ENCODE measurements at places on chromosomes 1 and 21.

- DNase-seq: no peak
Observed at GRCh38 chr21:15644489-15644888, 85.3 kb upstream of the USP25 start.

- no peak for DNase-seq
Observed at GRCh38 chr1:238778113-238778512, 608.3 kb upstream of the CHRM3 start.

DNA sequence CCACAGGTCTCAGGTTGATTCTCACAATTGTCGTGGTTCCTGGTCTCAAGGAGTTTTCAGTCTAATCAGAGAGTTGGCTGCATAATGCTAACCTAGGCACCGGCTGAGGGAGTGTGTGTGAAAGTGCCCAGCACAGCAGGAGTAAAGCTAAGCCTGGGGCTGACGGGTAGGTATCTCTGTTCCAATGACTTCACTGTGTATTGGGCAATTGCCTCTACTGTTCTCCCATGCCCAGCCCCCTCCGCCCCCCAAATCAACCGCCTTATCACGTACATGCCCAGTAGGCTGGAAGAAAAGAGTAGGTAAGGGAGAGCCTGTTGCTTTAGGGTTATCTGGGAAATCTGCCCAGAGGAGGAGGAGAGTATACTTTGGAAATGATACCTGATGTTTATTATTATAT lies 54.7 kb downstream of the MRPS6 start:
- no peak for DNase-seq

GRCh38 chr1:151003180-151003579 lies 3.5 kb downstream of the MINDY1 start:
- DNase-seq: no peak

DNA sequence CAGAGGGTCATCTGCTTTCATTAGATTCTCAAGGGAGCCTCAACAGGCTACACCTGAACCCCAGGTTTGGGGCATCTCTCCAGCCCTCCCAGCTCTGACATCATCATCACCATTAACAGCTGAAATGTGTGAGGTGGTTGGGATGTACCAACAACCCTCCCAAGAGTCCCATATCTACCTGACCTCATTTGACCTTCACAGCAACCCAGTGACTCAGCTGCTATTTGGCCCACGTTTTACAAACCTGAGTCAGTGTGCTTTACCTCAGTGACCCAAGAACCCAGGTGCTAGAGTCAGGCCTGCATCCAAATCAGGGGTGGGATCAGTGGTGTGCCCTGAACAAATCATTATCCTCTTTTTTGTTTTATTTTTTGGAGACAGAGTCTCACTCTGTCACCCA lies 53.3 kb upstream of the TINAGL1 start:
- no peak for DNase-seq

DNA sequence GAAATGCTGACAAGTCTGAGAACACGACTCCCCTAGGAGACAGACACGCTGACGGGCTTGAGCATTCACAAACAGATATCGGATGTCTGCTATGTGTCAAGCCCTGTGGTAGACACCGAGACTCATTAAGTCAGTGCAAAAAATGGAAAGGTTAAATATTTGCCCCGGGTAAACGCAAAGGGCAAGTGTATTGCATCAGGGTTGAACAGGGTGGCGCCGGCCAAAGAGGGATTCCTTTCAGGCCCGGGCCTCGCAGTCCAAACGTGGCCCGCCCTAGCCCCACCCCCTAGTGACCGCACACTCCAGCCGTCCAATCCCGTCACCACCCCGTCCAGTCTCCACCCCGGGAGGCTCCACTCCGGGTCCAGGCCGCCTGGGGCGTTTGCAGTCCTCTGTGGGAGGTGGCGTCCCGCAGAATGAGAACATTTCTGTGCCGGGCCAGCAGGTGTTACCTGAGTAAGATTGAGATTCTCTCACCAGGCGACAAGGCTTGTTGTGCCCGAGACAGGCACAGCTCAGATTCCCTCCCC lies 16.3 kb upstream of the TMEM9 start:
- DNase-seq: peak; percentile 93

- no peak for DNase-seq
Observed at GRCh38 chr21:16287046-16287445, 557.3 kb downstream of the USP25 start.

DNA sequence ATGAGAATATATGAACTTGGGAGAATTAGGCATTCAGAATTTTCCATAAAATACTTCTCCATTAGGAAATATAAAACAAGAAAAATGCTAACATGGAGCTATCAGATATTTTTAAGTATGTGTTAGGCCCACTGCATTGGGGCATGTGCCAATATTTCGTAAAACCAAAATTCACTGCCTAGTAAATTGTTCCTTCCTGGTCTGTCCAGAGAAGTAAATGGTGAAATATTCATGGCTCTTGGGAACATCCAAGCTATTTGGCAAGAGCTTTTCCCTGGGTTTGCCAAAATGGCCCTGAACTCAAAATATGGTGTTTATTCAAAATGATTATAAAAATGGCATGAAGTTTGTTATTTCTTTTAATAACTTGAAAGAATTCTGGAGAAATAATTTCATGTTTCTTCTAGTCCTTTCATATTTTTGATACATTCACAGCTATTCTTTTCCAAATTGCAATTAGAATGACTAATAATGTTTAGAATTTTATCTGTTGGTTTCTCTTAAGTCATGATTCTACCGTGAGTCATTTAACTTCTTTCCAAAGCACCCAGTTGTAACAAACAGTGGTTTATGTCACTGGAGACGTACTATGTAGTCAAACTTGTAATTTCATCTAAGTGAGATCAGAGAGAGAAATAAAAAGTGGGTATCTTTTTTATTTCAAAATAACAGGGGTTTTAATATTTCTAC lies 25.7 kb upstream of the SLC19A2 start:
- DNase-seq: no peak

GRCh38 chr1:244735404-244735803 lies 82.5 kb downstream of the DESI2 start:
- no peak for DNase-seq

- no peak for DNase-seq
Observed at GRCh38 chr1:54275349-54275748, 75.4 kb downstream of the MRPL37 start.

DNA sequence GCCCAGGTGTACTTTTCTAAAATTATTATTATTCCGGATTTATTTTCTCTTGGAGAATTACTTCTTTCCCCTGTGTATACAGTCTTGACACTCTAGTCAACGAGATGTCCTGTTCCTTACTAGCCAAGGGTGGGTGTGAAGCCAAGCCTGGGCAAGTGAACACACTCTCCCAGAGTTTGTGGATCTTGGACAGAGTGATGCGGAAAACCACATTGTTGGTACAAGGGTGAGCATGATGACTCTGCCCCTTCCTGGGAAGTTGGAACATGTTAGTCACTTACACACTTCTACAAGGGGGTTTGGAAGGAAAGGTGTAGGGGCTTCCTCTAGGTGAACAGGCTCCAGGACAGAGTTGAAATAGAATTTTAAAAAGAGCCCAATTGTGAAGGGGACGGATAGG lies 20.0 kb upstream of the RD3 start:
- DNase-seq: no peak

- DNase-seq: no peak
Observed at GRCh38 chr1:67133177-67133576, 1.6 kb downstream of the C1orf141 start.

DNA sequence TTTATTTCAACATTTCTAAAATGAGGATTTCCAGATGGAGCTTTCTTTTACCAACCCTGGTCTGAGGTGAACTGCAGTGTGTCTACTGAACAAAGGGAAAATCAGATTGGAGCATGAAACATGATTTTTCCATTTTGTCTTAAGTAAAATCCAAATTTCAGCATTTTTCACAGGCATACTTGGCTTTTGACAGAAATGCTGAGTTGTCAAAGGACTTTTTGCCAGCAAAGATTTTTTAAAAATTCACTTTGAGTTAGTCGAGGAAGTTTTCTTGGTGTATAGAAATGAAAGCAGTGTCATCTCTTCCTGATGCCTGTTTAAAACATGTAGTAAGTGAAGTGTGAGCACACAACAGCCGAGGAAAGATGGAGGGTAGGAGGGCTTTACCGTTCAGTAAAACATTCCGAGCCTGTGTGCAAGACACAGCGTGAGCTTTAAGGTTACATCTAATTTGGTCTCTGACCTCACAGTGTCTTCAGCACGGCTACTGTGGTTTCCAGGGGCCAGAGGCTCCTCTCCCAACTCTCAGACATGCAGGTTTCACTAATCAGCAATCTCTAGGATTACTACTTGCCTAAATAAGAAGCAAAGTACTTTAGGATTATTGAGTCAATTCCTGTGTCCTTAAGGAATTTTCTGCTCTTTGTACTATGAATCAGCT lies 45.9 kb downstream of the SAMD13 start:
- DNase-seq: no peak

- no peak for DNase-seq
Observed at GRCh38 chr1:175207971-175208370, 15.4 kb upstream of the KIAA0040 start.

DNA sequence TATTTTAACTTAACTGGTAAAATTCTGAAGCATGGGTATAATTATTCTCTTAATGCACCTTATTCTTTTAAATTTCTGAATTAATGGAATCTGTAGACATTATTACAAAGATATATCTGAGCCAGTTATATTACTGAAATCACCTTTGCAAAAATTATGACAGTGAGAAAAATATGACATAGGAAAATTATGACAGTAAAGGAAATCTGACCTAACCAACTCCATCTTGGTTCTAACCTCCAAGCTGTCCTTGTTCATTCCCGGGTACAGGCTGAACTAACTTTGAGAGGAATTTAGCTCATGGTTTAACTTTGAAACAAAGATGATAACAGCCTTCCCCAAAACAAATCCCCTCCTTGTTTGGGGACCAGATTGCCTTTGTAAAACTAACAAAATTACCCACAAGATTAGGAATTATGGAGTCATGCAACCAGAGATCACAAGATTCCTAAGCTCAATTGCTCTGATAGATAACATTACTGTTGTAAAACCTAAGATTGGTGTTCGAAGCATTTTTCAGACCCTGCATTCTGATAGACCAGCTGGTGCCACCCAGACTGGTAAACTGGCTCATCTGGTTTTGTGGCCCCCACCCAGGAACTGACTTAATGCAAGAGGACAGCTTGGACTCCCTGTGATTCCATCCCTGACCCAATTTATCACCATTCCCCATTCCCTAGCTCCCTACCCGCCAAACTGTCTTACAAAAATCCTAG lies 9.4 kb upstream of the CD55 start:
- no peak for DNase-seq

DNA sequence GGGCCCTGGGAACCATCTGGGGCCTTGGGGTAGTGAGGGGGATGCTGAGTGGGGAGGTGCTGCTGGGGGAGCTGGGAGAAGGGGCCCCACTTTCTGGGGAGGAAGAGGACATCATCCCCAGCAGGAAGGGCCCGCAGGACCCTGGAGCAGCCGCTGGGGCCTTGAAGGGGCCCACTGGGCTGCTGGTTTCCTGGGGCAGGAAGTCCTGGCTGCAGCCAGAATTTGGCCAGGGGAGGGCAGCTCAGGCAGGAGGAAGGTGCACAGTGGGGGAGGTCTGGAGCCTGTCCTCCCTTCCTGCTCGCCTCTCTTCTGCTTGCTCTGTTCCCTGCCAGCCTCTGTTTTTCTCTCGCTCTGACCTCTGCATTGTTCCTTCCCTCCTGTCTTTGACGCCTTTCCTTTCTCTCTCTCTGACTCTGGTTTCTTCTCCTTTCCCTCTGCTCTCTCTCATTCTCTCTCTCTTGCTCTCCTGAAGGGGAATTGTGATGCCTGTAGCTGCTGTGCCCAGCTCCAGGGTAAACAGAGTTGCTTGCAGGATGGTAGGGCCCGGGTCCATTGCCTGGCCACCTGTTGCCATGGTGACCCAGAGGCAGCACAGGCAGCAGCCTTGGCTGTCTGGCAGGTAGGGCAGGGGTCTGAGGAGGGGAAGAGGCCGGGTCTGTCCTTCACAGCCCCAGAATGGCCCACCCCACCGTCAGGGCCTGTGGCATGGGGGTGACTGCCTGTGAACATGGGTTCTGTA lies 23.9 kb downstream of the ACOT11 start:
- DNase-seq: no peak

DNA sequence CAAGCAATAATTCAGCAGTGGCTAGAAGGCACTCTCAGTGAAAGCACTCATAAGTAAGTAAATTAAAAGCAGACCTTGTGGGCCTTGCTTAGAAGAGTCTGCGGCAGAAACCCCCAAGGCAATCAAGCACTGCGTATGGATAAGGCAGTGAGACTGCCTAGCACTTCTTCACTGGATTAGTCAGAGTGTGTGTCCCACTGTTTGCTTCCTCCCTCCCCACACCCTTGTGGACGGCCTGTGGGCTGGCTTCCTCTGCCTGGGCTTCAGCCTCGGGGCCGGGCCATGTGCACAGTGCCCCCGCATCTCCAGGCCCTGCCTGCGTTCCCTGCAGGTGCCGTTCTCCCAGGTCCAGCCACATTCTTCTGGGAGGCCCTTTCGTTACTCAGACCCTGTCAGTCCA lies 23.8 kb downstream of the AGT start:
- DNase-seq: no peak

DNA sequence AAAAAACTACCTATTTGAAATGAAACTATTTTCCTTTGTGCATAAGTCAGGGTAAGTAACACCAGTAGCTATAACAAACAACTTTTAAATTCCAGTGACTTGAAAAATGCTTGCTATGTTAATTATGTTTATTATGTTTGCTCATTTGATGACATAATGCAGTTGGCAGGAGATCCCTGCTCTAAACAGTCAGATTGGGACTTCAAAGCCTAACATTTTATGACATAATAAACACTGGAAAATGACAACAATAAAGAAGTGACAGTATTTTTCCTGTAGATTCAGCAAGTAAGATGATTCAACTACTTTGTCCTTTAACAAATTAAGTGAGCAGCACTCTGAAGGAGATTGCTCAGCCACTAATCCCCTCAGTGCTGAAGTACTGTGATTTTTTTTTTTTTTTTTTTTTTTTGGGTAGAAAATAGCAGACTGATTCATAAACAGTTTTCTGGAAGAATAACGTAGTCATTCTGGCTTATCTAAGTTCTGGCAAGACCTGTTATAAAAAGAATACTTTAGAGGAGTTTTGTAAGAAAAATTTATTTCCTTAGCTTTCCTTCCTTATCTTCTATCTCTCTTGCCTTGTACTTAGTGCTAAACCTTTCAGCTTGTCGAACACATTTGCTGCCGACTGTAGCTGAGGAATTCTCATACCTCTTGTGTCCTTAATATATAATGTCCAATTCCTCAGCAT lies 207.2 kb downstream of the PTGER3 start:
- no peak for DNase-seq

DNA sequence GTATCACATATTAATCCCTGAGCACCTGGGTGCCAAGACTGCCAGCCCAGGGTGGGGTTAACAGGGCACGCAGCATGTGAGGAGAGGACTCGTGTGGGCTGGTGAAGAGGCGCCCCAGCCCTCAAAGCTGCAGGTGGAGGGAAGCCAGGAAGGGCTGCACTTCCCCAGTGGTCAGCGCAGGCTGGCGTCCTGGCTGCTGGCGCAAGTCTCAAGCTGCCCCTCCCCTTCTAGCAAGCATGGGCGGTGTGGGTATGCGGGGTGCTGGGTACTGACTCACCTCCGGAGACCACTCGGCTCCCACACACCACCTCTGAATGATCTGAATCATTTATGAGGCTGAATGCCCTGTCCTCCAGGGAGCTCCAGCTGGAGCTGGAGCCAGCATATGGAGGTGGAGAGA lies 44.0 kb downstream of the EIF2D start:
- no peak for DNase-seq

GRCh38 chr1:204684571-204685235 lies 835 bp downstream of the LRRN2 start:
- DNase-seq: no peak

Data from vagina (tissue), 2 donors.